Hematopoietic multipotent progenitor cell (in vitro differentiated cells): ENCODE measurements at places on chromosomes 1 and 21. TPM values are rescaled to one million over a fixed set of nuclear protein-coding genes. Genes with fewer than 3 reads are reported as not detected.

DNA sequence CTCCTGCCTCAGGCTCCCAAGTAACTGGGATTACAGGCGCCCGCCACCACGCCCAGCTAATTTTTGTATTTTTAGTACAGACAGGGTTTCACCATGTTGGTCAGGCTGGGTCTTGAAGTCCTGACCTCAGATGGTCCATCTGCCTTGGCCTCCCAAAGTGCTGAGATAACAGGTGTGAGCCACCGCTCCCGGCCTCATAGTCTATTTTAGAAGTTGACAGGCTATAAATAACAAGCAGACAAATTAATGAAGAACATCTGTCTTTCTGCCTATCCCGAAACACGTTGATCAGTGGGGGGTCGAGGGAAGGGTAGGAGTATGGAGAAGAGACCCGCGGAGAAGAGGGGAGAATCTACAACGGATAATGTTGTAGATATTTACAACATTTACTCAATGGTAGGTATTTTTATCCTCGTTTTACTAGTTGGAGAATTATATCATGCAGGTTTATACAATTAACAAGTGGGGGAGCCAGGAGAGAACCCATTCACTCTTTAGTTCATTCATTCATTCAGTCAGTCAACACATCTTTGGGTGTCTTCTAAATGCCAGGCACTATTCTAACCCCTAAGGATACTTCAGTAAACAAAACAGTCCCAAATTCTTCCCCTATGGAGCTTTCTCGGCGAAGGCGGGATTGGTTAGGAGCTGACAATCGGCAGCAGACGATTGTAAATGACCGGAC is 497 bp upstream of the IFNAR2 start:
- DNase-seq = no peak

- DNase-seq = no peak
Measured at GRCh38 chr21:14911351-14911750, 153.4 kb downstream of the NRIP1 start.

DNA sequence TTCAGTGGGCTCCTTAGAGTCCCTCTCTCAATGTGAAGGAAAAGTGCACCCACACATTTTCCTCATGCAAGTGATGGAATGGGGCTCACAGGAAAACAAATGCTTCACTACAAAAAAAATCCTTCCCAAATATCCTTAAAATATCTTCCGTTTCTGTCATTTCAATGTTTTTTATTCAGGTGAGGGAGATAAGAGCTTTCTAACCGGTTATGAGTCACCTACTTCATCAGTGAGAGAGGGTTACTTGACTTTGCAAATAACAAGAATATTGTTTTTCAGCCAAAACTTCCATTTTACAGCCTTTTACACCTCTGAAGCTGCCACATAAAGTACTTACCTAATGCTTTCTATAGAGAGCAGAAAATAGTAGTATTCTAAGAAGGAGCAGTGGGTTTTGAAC is 98.3 kb upstream of the CD55 start:
- DNase-seq = no peak

- no peak for DNase-seq
Measured at GRCh38 chr1:74686928-74687327, 13.3 kb upstream of the ERICH3 start.

GRCh38 chr1:7390604-7391000 is 380.5 kb upstream of the VAMP3 start:
- no peak for DNase-seq

DNA sequence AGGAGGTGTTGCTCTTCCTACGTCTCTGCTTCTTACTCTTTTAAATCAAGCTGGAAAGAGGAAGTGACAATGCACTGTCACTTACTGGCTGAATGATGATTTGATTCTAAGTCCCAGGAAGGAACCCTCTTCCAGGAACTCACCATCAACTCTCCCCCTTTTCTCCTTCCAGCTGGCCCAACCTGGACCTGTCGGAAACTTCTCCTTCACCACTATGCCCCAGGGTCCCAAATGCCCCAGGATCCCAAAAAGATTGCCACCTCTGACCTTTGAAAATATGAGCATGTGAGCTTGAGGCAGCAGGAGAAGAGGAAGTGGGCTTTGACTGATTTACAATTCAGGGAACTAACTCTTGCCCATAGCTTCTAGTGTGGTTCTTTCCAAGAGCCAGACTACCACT is 5.3 kb upstream of the ADAMTS5 start:
- DNase-seq = no peak

DNA sequence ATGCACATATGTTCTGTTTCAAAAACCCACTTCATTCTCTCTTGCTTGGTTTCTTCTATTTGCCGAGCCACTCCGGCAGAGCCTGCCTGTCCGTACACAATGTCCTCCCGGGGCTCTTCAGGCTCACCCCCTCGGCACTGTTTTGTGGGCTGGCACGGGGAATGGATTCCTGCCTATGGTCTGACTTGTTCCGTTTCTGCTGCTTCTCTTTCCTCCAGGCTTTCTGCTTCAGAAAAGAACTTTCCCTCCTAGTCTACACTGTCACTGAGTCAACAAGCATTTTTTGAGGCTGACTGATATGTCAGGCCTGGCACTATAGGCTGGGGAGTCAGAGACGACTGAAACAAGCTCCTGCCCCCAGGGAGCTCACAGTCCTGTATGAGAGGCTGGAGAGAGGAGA is 28.4 kb upstream of the SARS1 start:
- no peak for DNase-seq

DNA sequence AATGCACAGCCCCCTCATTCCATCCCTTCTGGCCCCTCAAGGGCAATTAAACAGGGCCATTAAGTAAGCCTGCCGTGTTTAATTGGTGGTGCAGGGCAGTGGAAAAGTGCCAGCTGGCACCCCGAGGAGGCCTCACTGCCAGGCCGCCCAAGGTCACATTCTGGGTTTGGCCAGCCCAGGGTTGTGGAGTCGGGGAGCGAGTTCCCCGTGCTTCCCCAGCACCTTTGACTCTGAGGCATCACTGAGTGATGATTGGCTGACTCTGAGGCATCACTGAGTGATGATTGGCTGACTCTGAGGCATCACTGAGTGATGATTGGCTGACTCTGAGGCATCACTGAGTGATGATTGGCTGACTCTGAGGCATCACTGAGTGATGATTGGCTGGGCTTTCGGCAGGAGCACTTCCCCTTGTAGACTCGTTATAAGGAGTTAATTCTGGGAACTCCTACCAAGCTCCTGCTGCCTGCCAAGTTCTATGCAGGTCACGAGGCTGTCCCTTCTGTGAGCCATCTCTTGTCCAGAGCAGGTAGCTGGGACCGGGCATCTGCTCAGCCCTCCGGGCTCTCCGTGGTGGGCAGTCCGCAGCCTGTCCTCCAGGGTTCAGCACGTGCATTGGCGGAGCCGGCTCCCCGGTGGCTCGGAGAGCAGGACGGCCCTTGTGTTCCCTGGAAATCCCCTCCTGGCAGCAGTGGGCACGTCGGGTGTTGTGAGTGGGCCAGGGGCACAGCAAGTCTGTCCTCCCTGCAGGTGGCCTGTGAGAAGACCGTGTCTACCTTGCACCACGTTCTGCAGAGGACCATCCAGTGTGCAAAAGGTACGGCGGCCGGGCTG is 20.9 kb downstream of the CSTB start:
- no peak for DNase-seq

- no peak for DNase-seq
Measured at GRCh38 chr1:23108918-23109533, 59.6 kb downstream of the LUZP1 start.

DNA sequence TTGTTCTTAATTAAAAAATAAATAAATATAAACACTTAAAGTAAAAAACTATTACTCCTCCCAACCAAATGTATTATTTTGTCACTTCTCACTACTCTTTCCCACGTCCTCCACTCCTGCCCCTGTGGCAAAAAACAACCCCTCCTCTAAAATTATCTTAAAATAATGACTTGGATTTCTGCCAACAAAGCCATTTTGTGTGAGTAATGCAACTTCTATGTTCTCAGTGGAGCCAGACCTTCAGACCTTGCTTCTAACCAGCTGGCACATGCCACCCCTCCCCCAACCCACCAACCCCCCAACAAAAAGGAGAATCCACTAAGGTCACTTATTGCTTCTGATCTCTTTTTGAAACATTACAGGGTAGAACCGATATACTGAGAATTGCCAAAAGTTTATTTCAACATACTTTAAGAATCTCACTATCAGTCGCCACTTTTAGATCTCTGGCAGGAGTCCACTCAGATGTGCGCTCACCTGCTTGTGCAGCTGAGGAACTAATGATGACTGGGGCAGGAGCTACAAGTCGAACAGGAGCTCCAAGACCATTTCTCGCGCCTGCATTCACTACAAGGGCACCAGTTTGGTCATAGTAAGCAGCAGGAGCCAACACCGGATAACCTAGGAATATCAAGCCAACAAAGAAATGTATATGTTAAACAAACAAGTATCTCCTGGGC is 58.3 kb upstream of the SDC3 start:
- no peak for DNase-seq

Gene CDCA8
- 1.6 TPM for total RNA-seq

Gene LCE1C
- total RNA-seq = not detected

Gene CASP9
- 21.3 TPM for total RNA-seq

Gene PLA2G2A
- total RNA-seq = not detected

Gene SYT6
- not detected for total RNA-seq

Gene DCDC2B
- under 0.01 TPM for total RNA-seq

Gene GUCA2A
- not detected for total RNA-seq
